Cardiac muscle cell (in vitro differentiated cells and primary cell): ENCODE measurements at places on chromosomes 7 and 10. TPM values are rescaled to one million over a fixed set of nuclear protein-coding genes. Genes with fewer than 3 reads are reported as not detected.

CTTNBP2 gene
- 30.0 and 33.5 TPM in 2 replicates for polyA plus RNA-seq

NUTM2A gene
- 0.11 and 0.13 TPM in 2 replicates for polyA plus RNA-seq

ZNF804B gene
- not detected in 2 replicates for polyA plus RNA-seq

DNA sequence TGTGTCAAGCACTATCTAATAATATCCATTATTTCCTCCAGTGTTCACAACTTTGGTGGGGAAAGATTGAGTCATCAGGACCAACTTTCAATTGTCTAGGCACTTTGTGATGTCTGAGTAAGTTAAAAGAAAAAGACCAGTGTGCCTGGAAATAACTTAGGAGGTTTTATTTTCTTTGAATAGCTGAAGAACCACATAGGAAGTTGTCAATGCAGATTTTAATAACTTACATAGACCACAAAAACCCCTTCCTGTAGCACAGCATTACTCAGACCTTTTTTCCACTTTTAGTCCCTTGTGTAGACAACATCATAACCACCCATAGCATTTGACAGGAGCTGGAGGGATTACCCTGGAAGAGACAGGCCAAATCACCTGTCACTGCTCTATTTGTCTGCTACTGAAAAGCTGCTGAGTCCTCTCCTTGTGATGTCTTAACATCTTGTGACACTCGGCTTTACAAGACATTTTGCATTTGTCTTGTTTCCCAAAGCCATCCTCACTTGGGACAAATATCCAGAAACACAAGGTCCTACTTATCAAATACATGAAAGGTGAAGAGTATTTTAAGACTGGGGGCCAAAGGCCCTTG lies 241.5 kb upstream of the PTER start:
- DNase-seq = no peak
- H3K27ac ChIP-seq = no peak overlapping the region
- no peaks in the 10 kb centered on the region for H3K27me3 ChIP-seq
- no peak overlapping the region for H3K4me3 ChIP-seq

GRCh38 chr10:86979977-86980448 lies 11.7 kb downstream of the ADIRF start:
- peak overlapping the region; percentile 76 for H3K27ac ChIP-seq
- H3K27me3 ChIP-seq = no peaks in the 10 kb centered on the region
- no peaks in the 10 kb centered on the region for H3K36me3 ChIP-seq

GRCh38 chr7:33754933-33755928 lies 150.1 kb upstream of the BMPER start:
- no peaks in the 10 kb centered on the region for H3K27me3 ChIP-seq
- DNase-seq = no peak
- no peaks in the 10 kb centered on the region for H3K36me3 ChIP-seq
- H3K27ac ChIP-seq = peak overlapping the region; percentile 30

- no peak overlapping the region for H3K27ac ChIP-seq
- H3K4me3 ChIP-seq = no peak overlapping the region
- H3K36me3 ChIP-seq = no peaks in the 10 kb centered on the region
- DNase-seq = no peak
Measured at GRCh38 chr7:95365151-95365550, 31.0 kb downstream of the PON3 start.

DNA sequence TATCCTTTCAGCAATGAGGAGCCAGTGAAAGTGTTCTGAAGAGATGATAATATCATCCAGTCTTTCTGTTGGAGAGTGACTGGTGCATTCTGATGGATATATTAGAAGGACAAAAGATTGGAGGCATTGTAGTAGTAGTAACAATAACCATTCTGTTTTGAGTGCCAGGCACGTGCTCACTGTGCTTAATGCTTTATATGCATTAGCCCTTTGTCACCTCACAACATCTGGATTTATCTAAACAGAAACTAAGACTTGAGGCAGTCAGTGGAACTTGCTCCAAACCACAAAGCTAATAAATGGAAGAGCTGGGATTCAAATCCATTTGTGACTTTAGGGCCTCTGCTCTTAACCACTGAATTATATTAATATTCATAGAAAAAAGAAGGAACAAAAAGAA lies 84.5 kb upstream of the OIT3 start:
- no peaks in the 10 kb centered on the region for H3K36me3 ChIP-seq
- no peak for DNase-seq
- H3K4me3 ChIP-seq = no peak overlapping the region
- H3K27me3 ChIP-seq = no peaks in the 10 kb centered on the region
- peaks cover 1% of the 10 kb centered on the region for H3K4me1 ChIP-seq
- no peak overlapping the region for H3K27ac ChIP-seq
